ENCODE measurements at places on chromosomes 5 and 9. TPM values are rescaled to one million over a fixed set of nuclear protein-coding genes. Genes with fewer than 3 reads are reported as not detected.
A peak's percentile ranks its signal among the peaks of the same experiment; 100 is the strongest.

The PCDHB6 gene
- total RNA-seq: 0.80 TPM

The GIN1 gene
- total RNA-seq: 12.5 TPM

The PCDHGB4 gene
- total RNA-seq: 4.2 TPM

The ROPN1L gene
- 0.13 TPM for total RNA-seq

The OBP2B gene
- not detected for total RNA-seq

The ATP10B gene
- total RNA-seq: 0.27 TPM

The CDH9 gene
- 0.18 TPM for total RNA-seq

The TLX3 gene
- not detected for total RNA-seq

The ANKRD34B gene
- 0.13 TPM for total RNA-seq

The TAF1L gene
- total RNA-seq: under 0.01 TPM

The TMEM174 gene
- not detected for total RNA-seq

The CTXN3 gene
- total RNA-seq: 2.8 TPM

The WDR38 gene
- 0.04 TPM for total RNA-seq

The EIF4EBP3 gene
- 2.6 TPM for total RNA-seq

- DNase-seq: peak; percentile 68
Measured at GRCh38 chr5:143213231-143213850, 190.1 kb downstream of the NR3C1 start.

GRCh38 chr5:1563617-1564181 lies 39.9 kb upstream of the LPCAT1 start:
- DNase-seq: no peak

GRCh38 chr9:15725953-15726352 lies 173.1 kb downstream of the CCDC171 start:
- peak; percentile 86 for DNase-seq

GRCh38 chr9:129938291-129938979 lies 103.2 kb downstream of the USP20 start:
- DNase-seq: peak; percentile 83

DNA sequence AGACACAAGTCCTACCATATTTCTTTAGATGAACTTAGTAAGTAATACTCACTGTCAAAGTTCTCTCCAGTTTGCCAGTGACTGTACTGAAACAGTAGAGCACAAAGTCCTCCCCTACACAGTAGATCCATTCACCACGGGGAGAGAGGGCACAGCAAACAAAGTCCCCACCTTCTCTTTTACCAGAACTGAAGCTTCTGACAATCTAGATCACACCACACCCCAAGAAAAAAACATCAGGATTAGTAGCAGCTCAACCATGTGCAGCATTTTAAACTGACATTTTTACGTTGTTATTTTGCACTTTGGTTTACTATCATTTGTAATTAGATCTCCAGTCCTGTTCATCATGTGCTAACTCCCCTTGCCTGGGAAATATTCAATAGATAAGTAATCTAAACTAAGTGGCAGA lies 23.0 kb downstream of the DNAJA1 start:
- no peak for DNase-seq

- peak; percentile 55 for DNase-seq
Measured at GRCh38 chr5:34503379-34504253, 152.5 kb upstream of the RAI14 start.

GRCh38 chr9:37812773-37813379 lies 12.3 kb downstream of the DCAF10 start:
- no peak for DNase-seq

DNA sequence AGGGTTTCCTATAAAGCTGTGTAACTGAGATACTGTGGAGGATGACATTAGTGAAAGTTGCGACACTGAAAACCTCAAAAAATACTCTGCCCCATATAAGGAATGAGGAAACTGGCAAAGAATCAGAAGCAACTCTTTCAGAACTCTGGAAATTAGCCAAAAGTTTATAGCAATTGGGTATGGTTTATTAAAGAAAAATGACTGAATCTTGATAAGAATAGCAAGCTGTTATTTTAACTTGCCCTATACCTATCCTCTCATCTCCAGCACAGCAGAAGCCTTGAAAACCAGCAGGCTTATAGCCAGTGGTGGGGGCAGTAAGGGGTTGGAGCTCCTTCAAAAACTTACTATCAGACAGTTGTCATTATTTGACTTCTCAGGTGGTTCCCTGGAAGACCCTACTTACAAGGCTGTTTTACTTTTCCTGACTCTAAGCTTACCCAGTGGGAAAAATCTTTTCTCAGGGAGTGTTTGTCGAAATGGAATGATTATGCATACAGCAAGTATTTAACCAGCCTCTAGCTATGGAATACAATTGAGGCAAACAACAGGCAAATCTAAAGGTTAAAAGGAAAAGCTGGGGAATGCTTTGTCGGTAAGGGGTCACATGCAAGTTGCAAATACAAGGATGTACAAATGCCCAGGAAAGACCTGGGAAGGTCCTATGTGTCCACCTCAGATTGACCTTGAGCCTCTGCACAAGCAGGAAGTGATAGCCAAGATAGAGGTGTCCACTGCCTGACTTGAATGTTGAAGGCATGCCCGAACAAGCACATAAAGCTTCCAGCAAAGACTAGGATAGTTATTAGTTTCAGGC lies 21.0 kb upstream of the FAM151B start:
- no peak for DNase-seq

- no peak for DNase-seq
Measured at GRCh38 chr5:147187099-147187540, 47.7 kb upstream of the STK32A start.

DNA sequence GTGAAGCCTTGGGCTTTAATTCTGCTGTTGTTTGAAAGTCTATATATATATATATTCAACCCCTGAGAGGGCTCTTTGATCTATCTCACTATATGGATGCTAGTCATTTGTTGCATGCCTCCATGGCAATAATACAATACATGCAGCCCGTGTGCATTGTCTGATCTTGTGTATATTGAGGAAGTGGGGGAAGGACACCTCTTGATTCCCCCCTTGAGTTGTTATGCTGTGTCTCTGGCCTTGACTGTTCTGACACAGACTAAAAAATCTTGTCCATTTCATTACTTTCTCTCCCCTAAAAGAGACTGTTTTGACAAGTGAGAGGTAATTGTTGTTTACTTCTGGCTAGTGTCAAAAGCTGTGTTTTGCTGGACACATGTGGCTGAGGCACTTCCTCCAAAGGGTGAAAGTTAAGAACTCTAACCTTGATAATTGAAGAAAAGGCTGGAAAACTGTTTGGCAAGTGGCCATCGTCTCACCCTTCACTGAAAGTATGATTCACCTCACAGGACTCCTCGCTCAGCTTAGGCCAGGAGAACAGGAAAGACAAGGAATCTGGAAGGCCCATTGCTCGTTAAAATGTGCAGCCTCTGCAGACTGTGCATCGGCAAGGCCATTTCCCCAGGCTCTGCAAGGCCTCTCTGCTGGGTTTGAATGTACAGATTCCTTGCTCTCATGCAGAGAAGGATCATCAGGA lies 304.0 kb downstream of the PRELID2 start:
- peak; percentile 19 for DNase-seq

GRCh38 chr5:80481019-80481893 lies 6.6 kb upstream of the FAM151B start:
- DNase-seq: no peak

DNA sequence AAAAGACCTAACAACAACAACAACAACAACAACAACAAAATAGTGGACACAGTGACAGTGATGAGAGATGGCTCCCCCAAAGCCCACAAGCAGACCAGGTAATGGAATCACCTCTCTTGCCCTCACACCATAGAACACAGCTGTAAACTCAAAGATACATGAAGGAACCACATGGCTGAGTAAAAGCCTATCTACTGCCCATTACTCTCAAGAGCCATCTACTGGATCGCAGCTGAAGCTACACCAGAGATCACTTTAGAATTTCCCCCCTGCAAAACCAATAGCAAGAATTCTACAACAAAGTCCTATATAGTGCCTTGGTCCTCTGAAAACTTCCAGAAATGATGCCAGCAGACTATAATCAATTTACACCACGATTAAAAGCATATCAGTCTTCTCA lies 1537.6 kb upstream of the CDH9 start:
- DNase-seq: no peak

- DNase-seq: no peak
Measured at GRCh38 chr5:58348996-58349728, 110.7 kb downstream of the PLK2 start.

DNA sequence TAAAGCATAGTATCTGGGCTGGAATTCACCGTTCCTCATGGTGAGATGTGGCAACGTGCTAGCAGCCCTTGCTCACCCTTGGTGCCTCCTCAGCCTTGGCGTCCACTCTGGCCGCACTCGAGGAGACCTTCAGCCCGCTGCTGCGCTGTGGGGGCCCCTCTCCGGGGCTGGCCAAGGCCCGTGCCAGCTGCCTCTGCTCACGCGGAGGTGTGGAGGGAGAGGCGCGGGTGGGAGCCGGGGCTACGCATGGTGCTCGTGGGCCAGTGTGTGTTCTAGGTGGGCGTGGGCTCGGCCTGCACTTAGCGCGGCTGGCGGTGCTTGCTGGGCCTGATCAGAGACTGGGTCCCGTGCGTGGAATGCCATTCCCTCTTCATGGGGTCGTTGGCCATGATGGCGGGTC lies 424.2 kb downstream of the KCTD16 start:
- no peak for DNase-seq

GRCh38 chr9:12730927-12731326 lies 37.7 kb downstream of the TYRP1 start:
- no peak for DNase-seq

DNA sequence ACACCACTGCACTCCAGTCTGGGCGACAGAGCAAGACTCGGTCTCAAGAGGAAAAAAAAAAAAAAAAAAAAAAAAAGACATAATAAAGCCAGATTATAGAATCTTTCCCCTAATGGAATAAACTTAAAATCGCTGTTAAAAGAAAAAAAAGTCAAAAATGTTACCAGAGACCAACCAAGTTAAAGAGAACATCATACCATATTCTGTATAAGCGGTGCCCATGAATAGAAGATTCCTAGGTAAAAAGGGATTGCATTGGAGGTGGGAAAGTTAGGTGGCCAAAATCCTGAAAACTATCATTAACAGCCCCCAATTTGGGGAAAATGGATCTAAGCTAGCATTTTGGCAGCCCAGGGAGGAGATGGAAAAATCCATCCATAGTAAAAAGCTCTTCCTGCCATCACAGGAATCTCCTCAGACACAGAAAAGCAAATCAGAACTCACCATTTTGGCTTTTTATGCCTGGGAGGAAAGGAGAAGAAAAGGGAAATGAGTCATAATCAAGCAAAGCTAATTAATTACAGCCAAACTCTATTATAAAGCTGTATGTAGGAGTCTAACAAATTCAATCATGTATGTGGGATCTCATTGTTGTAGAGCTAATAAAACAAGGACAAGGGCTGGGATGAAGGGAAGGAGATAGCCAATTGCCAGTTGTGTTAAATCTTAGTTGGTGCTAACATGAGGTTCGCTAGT lies 363.8 kb downstream of the ARL15 start:
- no peak for DNase-seq

- no peak for DNase-seq
Measured at GRCh38 chr5:59483971-59484472, 409.5 kb downstream of the PDE4D start.

DNA sequence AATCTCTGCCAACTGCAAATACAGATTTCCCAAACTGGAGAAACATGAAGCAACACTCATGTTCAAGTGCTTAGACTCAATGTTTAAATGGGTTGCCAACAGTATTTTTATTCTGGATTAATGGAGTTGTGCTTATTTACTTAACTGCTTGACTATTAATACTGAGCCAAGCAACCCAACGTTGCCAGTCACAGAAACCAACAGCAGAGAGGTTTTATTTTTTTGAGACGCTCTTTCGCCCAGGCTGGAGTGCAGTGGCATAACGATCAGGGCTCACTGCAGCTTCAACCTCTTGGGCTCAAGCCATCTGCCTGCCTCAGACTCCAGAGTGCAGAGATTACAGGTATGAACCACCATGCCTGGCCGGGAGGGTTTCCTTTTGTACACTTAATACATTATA lies 8.5 kb upstream of the TMEM268 start:
- DNase-seq: no peak

- no peak for DNase-seq
Measured at GRCh38 chr9:6996061-6996854, 238.5 kb downstream of the KDM4C start.

DNA sequence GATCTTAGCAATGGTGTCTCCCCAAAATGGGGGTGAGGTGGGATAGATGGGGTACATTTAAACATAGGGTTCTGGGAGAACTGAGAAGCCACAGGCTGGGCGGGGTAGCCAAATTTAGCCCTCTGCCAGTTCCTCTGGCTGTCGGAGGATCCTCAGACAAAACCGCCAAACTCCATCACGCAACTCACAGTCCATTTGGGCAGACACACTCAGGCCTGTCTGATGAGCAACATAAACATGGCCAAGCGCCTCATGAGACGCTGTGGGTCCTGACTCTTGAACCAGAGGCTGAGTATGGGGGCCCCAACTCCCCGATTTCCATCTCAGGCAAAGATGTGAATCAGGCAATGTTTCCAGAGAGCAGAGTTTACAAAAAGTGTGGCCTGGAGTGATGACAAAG lies 162.3 kb downstream of the FGF18 start:
- DNase-seq: no peak

- no peak for DNase-seq
Measured at GRCh38 chr5:61264273-61264661, 67.8 kb upstream of the ZSWIM6 start.

DNA sequence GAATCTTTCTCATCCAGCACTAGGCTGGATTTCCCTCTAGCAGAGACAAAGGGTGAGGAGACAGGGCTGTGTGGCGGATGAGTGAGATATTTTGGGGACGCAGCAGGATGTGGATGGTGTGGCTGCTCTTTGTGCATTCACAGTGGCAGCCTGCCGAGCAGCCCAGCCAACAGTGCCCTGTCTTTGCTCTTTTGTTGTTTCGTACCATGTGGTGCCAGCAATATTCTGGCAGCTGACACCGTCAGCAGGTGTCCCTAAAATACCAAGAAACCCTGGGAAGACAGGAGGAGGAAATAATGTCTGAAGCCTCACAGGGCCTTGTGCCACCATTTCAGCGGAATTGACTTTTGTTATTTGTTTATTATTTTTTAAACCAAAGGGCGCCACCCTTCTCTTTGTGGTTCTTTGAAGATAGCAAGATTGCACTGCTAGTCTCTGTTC lies 141.4 kb downstream of the CCDC192 start:
- DNase-seq: peak; percentile 52

GRCh38 chr5:40165106-40165788 lies 514.5 kb upstream of the PTGER4 start:
- DNase-seq: no peak

DNA sequence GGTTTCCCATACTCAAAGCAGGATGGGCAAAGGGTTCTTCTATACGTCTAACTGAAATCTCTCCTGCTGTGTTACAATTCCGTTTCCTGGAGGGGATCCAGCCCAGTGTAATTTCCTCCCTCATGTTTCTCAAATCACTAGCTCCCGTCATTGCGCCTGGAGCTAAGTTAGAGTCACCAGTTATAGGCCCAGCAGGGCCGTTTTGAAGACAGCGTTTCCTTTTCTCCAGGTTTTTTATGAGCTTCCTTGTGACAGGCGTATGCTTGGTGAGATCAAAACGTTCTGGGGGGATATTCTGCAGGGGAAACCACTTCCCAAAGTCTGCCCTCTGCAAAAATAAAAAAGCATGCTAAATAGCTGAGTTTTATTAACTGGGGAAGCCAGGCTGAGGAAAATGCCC lies 53.0 kb upstream of the WWC1 start:
- no peak for DNase-seq

GRCh38 chr9:127950513-127951289 lies 13.0 kb upstream of the DPM2 start:
- DNase-seq: no peak

All from muscle of leg (tissue), 16 donors.